ENCODE measurements at places on chromosomes 5 and 9.

DNA sequence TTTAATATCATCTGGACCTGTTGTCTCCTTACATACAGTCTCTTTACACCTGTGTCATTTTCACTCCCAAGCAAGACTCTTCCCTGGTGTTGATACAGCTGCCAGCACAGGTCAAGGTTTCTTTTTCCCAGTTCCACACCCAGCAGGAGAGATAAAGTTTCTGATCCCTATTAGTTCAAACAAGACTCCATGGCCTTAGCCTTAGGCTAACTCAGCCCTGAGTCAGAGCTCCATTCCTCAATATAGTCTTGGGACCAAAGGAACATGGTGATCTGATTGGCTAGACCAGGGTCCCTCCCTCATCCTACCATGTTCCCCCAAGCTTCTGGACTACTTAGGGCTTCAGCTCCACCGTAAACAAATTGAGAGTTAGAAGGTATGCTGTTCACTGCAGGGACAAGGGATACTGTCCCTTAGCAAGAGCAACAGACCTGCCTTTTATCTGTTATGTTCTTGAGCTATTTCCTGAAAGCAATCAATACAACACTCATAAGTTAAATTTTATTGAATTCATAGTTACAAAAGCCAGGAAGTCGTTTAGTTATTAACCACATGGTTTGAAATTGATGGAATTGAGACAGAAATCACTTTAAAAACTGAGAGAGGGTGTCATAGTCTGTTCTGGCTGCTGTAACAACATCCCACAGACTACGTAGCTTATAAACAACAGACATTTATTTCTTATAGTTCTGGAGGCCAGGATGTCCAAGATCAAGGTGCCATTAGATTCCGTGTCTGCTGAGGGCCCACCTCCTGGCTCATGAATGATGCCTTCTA, 20.5 kb downstream of the SLC1A1 start:
- no peak for DNase-seq

- DNase-seq, result no peak
Measured at GRCh38 chr9:107059220-107059619, 196.3 kb downstream of the ZNF462 start.

DNA sequence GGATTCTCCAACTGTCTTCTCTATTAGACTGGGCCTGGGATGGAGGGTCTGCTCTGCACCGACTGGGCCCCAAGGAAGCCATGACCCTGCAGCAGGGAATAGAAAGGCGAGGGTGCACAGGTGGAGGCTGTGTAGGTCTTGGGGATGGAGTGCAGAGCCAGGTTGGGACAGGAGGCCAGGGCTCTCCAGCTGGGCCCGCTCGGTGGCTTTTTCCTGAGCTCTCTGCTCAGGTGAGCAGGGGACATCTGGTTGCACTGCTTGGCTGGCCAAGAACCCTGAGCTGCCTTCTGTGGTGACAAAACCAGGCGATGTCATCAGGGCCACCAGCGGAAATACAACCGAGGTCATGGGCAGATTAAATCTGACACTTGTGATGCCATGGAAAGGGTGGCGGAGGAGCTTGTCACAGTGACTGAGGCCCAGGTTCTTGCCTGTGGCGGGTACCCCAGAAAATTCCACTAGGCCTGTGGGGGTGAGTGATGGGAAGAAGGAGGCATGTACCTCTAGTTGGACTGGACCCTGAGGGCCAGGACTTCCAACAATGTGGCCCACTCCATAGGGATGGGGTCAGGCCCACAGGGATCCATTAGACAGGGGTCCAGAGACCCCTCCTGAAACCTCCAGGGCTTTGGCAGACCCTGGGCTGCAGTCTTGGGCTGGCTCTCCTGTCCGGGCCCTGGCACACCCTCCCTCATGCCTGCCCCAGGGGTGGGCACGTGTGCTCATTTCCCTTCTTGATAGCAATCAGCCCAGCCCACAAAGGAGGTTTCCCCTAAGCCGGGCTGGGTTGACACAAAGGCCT, 4.4 kb upstream of the IL3 start:
- DNase-seq, result peak; percentile 6

DNA sequence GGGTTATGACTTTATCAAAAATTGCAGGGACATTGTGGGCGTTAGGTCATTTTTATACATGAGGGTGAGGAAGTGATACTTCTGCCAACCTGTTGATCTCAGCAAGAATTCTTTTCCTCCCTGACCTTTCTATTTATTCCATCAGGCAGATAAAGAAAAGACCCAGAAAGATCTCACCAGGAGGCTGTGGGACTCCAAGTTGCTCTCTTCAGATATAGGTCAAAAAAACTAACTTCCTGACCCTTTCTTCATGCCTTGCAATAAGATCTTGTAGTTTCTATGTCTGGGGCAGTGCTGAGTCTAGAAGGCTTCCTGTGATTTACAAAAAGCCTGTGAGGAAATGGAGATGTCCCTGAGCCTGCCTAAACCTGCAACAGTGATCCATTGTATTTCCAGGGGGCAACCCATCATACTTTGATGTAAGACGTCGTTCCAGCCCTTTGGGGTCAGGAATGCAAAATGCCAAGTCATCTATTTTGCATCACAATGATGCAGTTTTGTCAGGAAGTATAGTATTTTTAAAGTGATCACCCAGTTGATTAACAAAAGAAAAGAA, 22.0 kb upstream of the PIK3R1 start:
- DNase-seq, result no peak

DNA sequence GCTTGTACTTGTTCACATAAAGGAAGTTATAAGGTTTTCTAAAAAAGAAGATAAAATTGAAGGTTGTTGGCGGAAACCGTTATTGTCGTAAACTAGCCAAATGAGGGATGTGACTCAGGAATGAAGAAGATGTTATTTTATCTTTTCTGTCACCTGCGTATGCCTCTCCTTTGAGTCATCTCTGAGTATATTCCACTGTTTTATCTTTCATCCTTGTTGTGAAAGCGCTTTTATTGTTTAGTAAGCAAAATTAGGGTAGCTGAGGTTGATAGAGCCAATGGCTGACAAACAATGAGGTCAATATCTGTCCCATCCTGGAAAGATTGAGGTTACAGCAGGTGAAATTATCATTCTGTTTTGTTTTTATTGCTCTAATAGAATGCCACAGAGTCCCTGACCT, 105.0 kb downstream of the TUSC1 start:
- DNase-seq, result no peak

GRCh38 chr5:82537687-82538306, 259.6 kb upstream of the RPS23 start:
- DNase-seq, result no peak

DNA sequence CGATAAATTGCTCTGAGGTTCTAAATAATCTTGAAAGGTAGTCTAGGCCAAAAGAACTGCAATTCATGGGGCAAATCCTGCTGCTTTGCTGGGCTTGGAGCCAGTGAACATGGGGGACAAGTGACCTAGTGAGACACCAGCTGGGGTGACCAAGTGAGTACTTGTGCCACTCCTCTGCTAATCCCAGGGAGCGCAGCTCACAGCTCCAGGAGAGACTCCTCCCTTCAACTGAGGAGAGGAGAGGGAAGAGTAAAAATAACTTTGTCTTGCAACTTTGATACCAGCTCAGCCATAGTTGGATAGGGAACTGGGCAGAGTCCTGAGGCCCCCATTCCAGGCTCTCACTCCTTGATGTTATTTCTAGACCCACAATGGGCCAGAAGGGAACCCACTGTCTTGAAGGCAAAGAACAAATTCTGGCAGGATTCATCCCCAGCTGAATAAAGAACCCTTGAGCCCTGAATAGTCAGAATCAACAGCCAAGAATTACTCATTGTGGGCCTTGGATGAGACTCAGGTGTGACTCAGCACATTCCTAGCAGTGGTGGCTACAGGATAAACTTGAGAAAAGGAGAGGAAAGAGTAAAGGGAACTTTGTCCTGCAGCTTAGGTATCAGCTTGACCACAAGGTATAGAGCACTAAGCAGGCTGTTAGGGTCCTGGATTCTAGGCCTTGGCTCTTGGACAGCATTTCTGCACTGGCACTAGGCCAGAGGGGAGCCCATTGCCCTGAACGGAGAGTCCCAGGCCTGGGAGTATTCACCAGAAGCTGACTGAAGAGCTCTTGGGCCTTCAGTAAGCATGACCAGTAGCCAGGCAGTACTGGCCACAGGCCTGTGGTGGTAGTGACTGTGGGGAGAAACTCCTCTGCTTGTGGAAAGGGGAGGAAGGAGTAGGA, 288.3 kb upstream of the CDH18 start:
- DNase-seq, result no peak

DNA sequence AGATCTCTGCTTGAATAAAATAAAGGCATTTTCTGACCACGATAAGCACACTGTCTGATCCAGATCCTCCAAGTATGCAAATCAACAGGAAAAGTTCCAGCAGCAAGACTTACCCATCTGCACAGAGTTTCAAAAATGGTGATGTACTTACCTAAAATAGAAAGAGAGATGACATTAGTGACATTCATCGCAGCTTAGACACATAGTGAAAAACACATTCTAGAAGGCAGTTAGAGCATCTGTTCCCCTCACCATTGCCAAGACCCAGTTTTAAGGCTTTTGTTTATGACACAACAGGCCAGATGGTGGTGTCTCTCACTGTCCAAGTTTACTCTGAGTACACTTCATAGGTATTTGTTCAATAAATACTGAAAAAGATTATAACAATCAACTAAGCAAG, 207.7 kb downstream of the PDE4D start:
- DNase-seq, result peak; percentile 56

DNA sequence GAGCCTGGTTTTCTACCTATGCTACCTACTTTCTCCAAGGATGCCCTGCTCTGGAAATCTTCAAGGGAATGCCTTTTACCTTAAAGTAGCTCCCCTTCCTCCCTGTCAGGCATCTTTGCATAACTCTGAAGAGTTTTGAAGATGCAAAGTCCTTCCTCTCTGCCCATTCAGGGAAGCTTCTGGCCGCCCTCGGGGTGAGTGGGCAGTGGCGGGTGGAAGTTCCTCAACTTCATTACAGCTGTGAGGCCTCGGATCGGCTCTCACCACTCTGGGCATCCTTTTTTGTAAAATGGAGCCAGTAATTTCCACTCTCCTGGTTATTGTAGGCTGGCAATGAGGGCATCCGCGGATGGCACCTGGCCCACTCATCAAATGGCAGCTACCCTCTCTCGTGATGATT, 31.7 kb upstream of the STXBP1 start:
- no peak for DNase-seq

DNA sequence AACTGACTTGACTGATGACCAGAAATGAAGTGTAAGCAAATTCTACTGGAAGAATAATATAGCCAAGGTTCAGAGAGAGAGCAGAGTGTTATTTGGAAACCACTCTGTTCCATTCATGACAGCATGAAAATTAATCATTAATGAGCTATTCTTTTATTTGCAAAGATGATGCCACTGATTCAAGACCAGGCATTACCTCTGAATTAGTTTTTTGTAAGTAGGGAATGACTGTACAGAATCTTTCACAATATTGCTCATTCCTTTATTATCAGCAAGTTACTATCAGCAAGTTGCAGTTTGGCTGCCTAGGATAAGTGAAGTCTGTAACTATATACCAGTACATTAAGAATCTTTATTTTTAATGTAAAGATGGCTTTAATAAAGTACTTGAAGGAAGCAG, 75.1 kb upstream of the RGMB start:
- no peak for DNase-seq

DNA sequence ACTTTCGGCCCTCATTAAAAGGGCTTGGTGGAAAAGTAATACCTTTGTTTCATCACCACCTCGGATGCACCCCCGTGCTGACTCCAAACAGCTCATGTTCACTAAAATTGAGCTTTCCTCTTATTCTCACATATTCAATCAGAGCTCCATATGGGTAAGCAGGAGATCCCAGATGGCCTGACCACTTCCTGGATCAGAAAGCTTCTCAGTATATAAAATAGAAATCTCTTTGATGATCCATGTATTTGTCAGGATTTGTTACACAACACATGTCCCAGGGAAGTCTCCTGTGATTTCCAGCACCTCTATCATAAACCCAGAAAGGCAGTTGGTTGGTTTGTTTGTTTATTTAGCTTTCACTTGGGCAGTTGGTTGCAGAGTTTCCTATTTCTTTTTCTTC, 402.0 kb downstream of the MLLT3 start:
- no peak for DNase-seq

- no peak for DNase-seq
Measured at GRCh38 chr5:31066655-31067328, 126.7 kb upstream of the CDH6 start.

GRCh38 chr5:35129921-35130485, 82.3 kb upstream of the AGXT2 start:
- no peak for DNase-seq

DNA sequence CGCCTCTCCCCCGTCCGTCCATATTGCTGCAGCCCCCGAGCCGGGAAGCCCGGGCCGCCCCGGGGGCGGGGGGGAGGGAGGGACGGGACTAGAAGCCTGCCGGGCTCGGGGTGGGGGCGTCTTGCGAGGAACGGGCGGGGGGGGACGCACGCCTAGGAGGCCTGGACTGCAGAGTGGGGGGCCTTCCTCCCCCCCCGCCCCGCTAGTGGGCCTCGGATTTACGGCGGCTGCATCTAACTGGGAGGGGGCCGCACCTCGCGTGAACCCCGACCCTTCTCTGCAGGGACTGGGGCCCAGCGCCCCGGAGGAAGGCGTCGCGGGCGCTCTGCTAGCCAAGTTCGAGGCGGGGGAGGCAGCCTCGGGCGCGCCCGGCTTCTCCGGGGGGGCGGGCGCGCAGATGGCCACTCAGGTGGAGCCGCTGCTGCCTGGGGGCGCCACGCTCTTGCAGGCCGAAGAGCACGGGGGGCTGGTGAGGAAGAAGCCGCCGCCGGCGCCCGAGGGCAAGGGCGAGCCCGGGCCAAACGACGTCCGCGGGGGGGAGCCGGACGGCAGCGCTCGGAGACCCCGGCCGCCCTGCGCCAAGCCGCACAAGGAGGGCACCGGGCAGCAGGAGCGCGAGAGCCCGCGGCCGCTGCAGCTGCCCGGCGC, at the start of gene LARP1:
TSS of gene LARP1 (plus strand) at position 17 of the 648 bp plus-strand sequence. CDS start at position 398, 381 bp downstream.
- DNase-seq, result peak; percentile 61

Data from femur (tissue), 1 donor.